Activated CD4-positive, alpha-beta T cell treated with anti-CD3 and anti-CD28 coated beads for 24 hours (primary cell): ENCODE measurements at places on chromosomes 13 and 19.

DNA sequence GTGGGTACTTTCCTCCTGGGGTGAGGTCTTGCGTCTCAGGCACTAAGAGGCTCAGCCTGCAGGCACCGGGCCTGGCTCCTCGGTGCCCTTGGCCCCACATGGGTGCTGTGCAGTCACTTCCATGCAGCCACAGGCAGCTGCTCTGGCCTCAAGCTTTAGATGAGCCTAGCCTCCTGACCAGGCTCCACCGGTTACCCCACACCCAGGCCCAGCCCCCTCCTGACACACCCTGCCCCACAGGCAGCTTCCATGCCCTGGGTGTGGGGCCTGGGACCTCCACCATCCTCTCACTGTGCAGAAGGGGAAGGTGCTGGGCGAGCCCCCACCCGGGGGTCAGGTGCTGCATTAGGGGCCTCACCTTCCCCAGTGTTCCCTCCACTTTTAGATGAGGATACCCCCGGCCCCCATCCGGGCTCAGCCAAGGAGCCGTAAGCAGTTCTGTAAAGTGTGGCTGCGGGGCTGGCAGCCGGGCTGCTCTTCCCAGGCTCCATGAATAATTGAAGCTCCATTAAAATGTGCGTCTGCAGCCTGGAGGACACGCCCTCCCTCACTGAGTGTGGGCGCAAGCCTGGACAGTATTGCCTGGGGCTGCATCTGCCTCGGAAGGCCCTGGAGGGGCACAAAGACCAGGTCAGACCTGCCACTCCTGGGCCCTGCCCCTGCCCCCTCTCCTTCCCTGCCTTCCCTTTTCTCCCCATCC, 72.5 kb upstream of the KCTD15 start:
- no peak for DNase-seq

GRCh38 chr19:51131780-51132680, 7.3 kb downstream of the SIGLEC9 start:
- DNase-seq: no peak

GRCh38 chr19:28359431-28360414, 853.2 kb downstream of the UQCRFS1 start:
- DNase-seq: no peak

- no peak for DNase-seq
Measured at GRCh38 chr19:29927944-29928625, 14.0 kb upstream of the URI1 start.

DNA sequence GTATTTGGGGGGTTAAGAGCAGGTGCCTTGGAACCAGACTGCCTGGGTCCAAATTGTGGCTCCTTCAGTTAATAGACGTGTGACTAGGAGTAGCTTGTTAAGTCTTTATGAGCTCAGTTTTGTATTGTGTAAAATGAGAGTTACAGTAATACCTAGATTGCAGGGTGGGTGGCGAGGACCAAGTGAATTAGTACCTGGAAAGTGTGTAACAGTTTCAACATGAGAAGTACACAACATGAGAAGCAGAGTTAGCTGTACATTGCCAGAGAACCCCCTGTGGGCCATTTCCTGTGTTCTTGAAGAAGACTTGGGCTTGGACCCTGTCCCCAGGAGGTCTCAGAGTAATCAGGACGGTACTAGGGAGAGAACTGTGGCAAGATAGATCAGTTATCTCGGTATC, 36.8 kb downstream of the PPP2R1A start:
- no peak for DNase-seq

GRCh38 chr19:55959996-55960675, 12.5 kb downstream of the NLRP8 start:
- no peak for DNase-seq

GRCh38 chr19:2010135-2010668, 5.3 kb downstream of the BTBD2 start:
- no peak for DNase-seq

DNA sequence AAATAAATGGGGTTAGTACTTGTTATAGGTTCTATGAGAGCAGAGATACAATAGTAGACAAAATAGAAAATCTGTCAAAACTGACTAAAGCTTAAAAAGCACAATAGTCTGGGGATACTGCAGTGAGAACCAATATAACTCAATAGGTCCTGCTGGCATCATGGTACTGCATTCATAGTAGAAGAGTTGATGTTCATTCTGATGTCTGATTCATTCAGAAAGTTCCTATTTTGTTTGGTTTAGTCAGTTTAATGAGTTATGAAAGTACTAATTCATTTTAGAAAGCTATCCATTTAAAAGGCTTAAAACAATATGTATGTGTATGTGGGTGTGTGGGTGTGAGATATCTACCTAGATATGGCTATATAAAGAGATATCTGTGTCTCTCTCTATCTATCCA, 152.8 kb downstream of the LHFPL6 start:
- DNase-seq: no peak

GRCh38 chr19:32268381-32268780, 77.0 kb upstream of the ZNF507 start:
- no peak for DNase-seq

DNA sequence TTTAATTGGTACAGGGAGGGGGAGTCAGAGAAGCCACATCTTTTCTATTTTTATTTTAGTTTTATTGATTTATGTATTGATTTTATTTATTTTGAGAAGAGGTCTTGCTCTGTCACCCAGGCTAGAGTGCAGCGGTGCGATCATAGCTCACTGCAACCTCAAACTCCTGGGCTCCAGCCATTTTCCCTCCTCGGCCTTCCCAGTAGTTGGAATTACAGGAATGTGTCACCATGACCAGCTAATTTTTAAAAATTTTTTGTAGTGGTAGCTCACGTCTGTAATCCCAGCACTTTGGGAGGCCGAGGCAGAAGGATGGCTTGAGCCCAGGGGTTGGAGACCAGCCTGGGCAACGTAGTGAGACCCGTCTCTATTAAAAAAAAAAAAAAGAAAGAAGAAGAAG, 4.1 kb downstream of the IL27RA start:
- DNase-seq: no peak

- DNase-seq: no peak
Measured at GRCh38 chr13:50392977-50393376, 377.7 kb downstream of the KCNRG start.

DNA sequence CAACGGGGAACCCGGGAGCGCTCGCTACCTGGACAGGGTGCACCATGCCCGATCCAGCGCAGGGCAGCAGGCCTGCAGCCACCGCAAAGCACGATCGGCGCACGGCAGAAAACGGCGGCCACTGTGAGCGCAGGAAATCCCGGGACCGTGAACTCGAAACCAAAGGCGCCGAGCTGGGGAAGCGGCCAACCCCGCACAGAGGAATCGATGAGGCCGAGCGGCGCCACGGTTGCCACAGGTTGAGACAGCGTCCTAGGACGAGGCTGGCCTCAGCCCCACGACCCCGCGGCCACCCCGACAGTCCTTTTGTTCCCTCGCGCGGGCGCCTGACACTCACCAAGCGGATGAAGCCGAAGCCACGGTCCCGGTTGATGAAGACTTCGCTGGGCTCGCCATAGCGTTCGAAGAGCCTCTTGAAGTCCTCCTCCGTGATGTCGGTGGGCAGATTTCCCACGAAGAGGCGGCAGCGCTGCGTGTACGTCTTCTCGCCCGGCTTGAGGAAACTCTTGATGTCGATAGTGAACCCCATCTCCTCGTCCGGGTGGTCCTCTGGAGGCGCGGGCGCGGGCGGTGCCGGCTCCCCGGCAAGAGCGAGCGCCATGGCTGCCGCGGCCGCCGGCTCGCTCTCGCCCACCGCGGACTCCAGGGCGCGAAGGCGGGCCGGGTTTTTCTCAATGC, 557 bp downstream of the PSPC1 start:
- peak; percentile 39 for DNase-seq

- no peak for DNase-seq
Measured at GRCh38 chr13:112960706-112961105, 8.3 kb upstream of the MCF2L start.

GRCh38 chr13:107209824-107210722, 642.1 kb upstream of the ARGLU1 start:
- no peak for DNase-seq

DNA sequence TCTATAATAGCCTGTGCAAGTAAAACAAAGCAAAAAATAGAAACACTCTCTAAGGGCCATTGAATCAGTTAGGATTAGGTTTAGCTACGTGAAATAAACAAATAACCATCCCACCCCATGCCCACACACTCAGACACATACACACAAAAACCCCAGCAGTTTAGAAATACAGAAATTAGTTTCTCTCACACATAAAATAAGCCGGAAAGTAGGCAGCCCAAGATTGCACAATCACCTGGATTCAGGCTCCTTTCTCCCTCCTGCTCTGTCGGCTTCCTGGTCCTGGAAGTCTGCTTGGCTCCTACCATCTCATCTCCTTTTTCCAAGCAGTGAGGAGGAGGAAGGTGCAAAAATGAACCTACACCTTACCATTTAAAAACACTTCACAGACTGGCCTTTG, 22.6 kb upstream of the USP12 start:
- DNase-seq: no peak

- no peak for DNase-seq
Measured at GRCh38 chr19:7007859-7008258, 13.4 kb downstream of the MBD3L2B start.

DNA sequence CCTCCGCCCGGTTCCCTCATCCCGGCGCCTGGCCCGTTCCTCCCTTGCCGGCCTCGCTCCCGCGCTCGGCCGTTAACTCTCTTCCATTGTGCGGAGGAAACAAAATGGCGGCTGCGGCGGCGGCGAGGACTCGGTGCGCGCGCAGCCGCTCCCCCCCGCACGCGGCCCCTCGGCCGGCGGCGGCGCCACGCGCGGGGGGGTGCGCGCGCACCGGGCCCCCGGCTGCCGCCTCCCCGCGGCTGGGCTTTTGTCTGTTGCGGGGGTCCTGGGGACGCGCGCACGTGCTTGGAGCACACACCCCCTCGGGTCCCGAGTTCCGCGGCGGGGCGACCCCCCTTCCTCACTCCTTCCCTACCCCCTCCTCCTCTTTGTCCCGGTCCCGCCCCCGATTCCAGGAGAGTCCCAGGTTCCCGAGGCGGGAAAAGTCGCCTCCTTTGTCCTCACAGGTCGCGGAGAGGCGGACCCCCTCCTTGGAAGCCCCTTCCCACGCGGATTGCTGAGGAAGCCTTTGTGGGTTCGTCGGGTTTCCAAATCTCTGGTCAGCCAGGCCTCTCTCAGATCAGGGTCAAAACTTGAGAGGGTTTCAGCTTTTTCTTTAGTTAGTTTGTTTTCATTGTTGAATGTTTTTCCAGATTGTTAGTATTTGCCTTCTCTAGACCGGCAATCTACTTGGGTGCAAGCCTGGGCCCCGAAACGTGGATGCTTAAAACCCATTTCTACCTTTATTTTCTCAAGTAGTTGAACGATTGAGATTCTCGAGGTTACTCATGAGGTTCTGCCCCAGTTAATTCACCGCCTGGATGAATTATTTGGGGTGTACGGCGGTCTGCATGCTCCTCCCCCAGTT, 687 bp downstream of the ILF3 start:
- DNase-seq: peak; percentile 52

DNA sequence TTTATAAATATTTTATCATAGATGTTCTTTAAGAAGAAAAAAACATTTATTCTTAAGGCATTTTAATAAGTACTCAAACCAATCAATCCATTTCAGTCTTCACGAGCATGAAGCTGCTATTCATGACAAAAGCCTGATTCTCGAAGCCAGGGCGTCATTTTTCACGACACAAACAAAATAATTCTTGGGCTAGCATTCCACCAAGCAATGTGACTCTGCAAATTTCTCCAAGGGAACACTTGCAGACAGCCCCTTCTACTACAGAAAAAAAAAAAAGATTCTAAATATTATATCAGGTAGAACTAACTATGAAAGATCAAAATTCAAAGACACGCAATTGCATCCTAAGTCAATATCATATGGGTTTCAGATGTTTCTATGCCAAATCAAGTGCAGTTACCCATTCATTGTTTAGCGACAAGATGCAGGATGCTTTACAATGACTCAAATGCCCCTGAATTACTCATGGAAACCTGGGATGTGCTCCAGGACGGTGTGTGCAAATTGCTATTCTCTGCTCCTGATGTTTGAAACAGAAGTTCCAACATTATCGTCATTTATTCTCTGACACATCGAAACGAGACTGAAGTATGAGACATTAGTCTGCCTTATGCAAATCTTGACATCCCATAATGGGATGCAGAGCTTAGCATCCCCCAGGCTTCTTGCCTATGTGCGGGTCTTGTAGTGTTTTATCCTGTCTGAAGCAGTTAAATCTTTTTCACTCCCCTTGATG, 517.7 kb downstream of the MYO16 start:
- DNase-seq: no peak

DNA sequence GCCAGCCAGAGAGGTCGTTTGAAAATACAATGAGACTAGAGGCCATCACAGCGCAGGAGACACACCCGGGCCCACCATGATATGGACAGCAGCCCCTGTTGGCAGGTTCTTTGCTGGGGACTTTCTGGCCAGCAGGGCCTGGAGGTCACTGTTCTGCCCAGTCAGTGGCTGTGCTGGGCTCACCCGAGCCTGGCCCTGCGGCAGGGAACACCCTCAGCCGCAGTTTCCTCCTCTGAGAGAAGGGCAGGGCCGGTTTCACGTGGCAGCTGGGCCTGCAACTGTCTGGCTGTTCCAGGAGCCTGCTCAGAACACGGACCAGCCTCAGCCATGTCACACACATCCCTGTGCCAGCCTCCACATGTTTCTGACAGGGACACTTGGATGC, 39.4 kb downstream of the ADPRHL1 start:
- DNase-seq: no peak

DNA sequence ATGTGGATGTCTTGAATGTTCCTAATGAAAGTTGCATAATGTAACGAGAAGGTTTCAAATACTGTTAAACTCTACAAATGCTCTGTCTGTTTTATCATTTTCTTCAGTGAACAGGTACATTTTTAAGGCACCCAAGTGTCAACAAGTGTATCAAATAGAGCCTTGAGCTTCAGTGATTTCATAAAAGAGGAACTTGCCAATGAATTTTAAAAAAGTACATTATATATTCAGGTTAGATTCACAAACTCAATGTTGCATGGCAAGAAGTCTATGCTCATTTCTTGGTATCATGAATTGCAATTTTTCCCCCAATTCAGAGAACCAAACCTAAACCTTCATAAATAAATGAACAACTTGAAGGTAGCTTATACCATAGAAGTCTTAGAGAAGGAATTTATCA, 838.8 kb downstream of the PCDH9 start:
- DNase-seq: no peak

DNA sequence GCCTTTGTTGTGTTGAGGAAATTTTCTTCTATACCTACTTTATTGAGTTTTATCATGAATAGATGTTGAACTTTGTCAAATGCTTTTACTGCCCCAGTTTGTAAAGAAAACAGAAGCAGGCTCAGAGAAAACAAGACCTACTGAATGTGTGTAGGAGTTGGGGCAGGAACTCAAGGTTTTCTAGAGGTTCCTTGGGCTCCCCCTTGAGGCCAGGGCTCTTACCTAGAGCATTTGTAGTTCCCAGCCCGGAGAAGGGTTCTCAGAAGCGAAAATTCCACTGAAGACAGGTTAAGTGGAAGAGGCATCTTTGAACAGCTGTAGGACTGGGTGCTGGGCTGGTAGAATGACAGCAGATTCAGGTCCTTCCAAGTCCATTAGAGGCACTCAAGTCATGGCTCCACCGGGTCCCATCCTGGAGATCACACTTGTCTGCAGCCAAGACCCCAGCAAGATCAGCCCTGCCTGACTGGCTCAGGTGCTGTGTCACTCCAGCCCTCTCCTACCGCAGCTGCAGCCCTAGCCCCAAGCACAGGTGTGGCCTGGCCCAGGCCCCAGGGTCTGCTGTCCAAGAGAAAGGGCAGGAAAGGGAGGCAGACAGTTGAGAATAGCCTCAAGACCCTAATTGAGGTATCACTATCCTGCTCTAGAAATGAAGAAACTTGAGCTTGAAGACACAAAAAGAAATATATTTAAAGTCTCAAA, 425.5 kb downstream of the PCDH20 start:
- DNase-seq: no peak
